ENCODE measurements at places on chromosomes 4 and X. TPM values are rescaled to one million over a fixed set of nuclear protein-coding genes. Genes with fewer than 3 reads are reported as not detected.

PAGE2 gene
- not detected for total RNA-seq

CTAG1B gene
- total RNA-seq, result not detected

MAGEB17 gene
- total RNA-seq, result 0.58 TPM

HPSE gene
- 9.1 TPM for total RNA-seq

DSPP gene
- total RNA-seq, result not detected

TMEM271 gene
- total RNA-seq, result not detected

ZC4H2 gene
- total RNA-seq, result 11.8 TPM

FAAH2 gene
- 1.6 TPM for total RNA-seq

CLIC2 gene
- total RNA-seq, result not detected

UGT2B10 gene
- total RNA-seq, result not detected

DUX4 gene
- not detected for total RNA-seq

PDZD4 gene
- total RNA-seq, result 0.63 TPM

GNPDA2 gene
- total RNA-seq, result 21.9 TPM

CPLX1 gene
- 0.87 TPM for total RNA-seq

OR13H1 gene
- total RNA-seq, result not detected

PDHA2 gene
- not detected for total RNA-seq

EGFL6 gene
- not detected for total RNA-seq

CXorf51B gene
- not detected for total RNA-seq

KLHL13 gene
- total RNA-seq, result 3.5 TPM

C4orf46 gene
- 13.1 TPM for total RNA-seq

SLIT2 gene
- total RNA-seq, result 28.7 TPM

PRDM8 gene
- 9.4 TPM for total RNA-seq

TCEAL7 gene
- not detected for total RNA-seq

ADAM29 gene
- total RNA-seq, result not detected

TRIM60 gene
- not detected for total RNA-seq

DNAAF6 gene
- total RNA-seq, result not detected

TRAM1L1 gene
- total RNA-seq, result 1.0 TPM

MAOA gene
- total RNA-seq, result 7.4 TPM

GPR173 gene
- 2.2 TPM for total RNA-seq

ABLIM2 gene
- total RNA-seq, result 3.6 TPM

FMR1NB gene
- not detected for total RNA-seq

SPANXA1 gene
- total RNA-seq, result not detected

PPM1K gene
- total RNA-seq, result 3.0 TPM

TCP11X2 gene
- total RNA-seq, result not detected

IRS4 gene
- total RNA-seq, result not detected

CXCL8 gene
- 360 TPM for total RNA-seq

SHROOM4 gene
- total RNA-seq, result not detected

SMR3A gene
- total RNA-seq, result not detected

GALNTL6 gene
- total RNA-seq, result not detected

UBL4A gene
- total RNA-seq, result 92.3 TPM

GPRASP1 gene
- total RNA-seq, result 2.5 TPM

DCLK2 gene
- 1.2 TPM for total RNA-seq

MAGEB2 gene
- not detected for total RNA-seq

MPP1 gene
- total RNA-seq, result 18.3 TPM

NOX1 gene
- not detected for total RNA-seq

CCDC149 gene
- total RNA-seq, result 7.9 TPM

RASSF6 gene
- 1.1 TPM for total RNA-seq

HEPH gene
- not detected for total RNA-seq

ATRX gene
- total RNA-seq, result 64.0 TPM

MAGEA6 gene
- 1.3 TPM for total RNA-seq

USP26 gene
- not detected for total RNA-seq

All from PC-3 (cell line).